ENCODE measurements at places on chromosomes 2 and 18.
A peak's percentile ranks its signal among the peaks of the same experiment; 100 is the strongest.

- DNase-seq = no peak
These were observed 12.7 kb downstream of the KCTD1 start for GRCh38 chr18:26535630-26536029.

DNA sequence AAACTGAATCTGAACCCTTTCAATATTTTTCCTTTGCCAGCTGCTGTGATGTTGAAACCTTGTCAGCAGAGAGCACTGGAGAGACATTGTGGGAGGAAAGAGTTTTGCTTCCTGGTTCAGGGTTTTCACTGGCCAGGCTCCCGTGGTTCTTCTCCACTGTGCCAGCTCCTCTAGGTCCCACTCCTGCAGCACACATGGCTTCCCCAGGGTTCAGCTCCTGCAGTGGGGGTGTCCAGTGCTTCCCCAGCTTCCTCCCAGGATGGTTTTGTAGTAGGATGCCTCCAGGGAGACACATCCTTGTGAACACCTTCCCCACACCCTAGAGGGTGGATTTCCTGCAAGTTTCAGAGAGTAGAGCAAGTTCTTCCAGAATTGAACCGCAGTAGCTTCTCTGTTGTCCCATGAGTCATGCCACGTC lies 24.0 kb upstream of the SULT1C3 start:
- no peak for DNase-seq

DNA sequence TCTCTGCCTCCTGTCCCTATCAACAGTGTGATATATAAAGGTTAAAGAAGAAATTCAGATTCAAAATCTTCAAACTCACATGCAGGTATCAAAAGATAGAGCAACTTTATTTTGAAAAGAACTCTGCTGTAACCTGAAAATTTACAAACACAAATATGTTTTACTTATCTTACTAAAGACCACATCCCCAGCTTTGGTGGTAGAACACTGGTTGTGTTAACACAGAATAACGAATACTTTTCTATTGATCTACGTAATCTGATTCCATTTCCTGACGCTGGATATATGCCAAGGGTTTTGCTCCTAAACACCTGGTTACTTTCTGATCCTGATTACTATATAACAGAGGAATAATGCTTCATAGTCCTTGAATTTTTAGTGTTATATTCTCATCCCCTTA lies 23.1 kb upstream of the SLC39A10 start:
- DNase-seq = no peak

- no peak for DNase-seq
These were observed 62.4 kb downstream of the WDPCP start for GRCh38 chr2:63525905-63526304.

GRCh38 chr18:45845410-45845809 lies 19.9 kb downstream of the SIGLEC15 start:
- DNase-seq = no peak

- no peak for DNase-seq
These were observed 1.8 kb downstream of the TMEM131 start for GRCh38 chr2:97993926-97994325.

DNA sequence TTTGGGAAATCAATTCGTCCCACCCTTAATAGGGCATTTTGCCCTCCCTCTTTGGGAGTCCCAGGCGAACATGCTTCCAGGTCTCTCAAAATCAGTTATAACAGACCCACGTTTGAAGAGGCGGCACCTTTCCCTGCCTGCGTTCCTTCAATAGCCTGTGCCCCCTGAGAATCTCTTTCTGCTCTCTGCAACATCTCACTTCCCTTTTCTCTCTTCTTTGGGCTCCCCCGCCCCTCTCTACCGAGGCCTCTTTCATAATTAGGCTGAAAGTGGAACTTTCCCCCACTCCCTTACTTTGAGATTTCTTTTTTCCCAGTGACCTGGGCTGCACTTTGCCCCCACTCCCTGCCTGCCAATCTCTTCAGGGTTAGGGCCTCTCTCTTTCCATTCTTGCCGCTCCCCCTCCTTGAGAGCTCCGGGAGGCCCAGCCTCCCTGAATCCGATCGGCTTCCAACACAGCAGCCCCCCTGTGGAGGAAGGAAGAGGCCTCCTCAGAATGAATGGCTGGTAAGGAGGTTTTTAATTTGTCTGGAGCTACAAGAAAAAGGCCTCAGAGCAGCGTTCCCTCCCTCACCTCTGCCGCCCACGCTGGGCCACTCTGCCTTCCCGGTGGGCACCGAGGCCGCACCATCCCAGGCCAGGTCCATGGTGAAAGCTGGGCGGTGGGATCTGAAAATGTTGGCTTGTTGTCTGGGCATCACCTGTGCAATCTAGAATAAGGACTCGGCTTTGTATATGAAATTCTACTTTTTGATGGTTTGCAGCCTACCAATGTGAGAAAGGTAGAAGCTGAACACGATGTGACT lies 162.6 kb upstream of the SIX3 start:
- no peak for DNase-seq

- no peak for DNase-seq
These were observed 57.5 kb downstream of the HS1BP3 start for GRCh38 chr2:20593072-20594034.

- DNase-seq = peak; percentile 75
These were observed at the start of gene TANC1 for GRCh38 chr2:158968396-158969161. TSS of gene TANC1 (plus strand) at chr2:158968640. CDS start at chr2:159065911, 97,271 bp downstream.

GRCh38 chr2:47984041-47984440 lies 77.7 kb upstream of the FBXO11 start:
- no peak for DNase-seq

GRCh38 chr2:11764920-11765319 lies 18.5 kb downstream of the LPIN1 start:
- no peak for DNase-seq

DNA sequence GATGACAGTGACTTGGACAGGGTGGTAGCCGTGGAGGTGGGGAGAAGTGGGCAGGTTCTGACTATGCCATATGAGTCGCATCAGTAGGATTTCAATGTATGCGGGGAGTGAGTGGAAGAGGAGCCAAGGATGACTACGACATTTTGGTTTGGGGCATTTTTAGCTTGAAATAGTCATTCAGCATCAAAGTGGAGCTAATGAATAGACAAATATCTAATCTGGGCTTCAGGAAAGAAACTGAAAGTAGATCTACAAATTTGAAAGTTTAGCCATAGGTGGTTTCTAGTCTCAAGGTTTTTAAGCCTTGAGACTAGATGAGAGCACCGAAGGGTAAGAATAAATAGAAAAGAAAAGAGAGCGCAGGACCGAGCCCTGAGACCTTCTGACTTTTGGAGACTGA lies 58.3 kb downstream of the FEZ2 start:
- no peak for DNase-seq

GRCh38 chr2:25606892-25607291 lies 66.5 kb downstream of the DTNB start:
- no peak for DNase-seq

GRCh38 chr2:240555541-240556250 lies 2.1 kb downstream of the ANKMY1 start:
- no peak for DNase-seq

GRCh38 chr2:67984600-67984999 lies 78.2 kb downstream of the C1D start:
- no peak for DNase-seq

DNA sequence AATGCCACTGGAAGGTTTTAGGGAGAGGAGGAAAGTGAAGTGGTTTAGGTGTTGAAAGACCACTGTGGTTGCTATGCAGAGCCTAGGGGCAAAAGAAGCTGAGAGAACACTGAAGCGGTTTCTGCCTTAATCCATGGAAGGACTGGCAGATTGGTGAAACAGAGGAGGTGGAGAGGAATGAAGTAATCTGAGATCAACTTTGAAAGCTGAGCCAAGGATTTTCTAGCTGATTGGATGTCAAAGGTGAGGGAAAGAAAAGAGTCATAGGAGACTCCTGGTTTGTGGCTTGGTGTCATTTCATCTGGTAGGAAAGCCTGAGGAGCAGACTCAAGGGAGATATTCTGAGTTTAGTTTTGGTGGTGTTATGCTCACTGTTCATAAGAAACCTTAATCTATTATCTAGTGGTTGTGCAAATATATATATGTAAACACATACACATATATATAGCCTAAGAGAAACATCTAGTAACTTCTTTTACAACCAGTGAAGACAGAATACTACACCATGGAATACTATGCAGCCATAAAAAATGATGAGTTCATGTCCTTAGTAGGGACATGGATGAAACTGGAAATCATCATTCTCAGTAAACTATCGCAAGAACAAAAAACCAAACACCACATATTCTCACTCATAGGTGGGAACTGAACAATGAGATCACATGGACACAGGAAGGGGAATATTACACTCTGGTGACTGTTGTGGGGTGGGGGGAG lies 134.1 kb upstream of the CREB1 start:
- DNase-seq = no peak

GRCh38 chr2:55811048-55811447 lies 112.5 kb downstream of the EFEMP1 start:
- DNase-seq = no peak

- no peak for DNase-seq
These were observed 57.8 kb upstream of the SPP2 start for GRCh38 chr2:233992513-233993217.

DNA sequence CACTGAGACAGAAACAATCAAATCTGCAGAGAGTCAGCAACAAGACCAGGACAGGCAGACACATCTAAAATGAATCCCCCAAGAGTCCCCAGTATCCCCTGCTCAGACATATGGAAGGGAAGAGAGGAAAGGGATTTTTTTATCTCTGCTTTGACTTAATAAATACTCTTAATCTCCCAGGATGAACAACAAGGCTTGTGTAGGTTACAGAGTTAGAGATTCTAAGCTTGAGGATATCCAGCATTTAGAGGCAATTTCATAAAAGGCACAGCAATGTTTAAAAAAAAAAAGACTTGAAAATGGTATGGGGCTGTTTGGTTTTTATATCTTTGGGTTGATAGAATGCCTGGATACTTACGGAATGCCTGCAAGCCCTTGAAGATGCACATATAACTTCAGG lies 199.9 kb downstream of the ARL4C start:
- no peak for DNase-seq

GRCh38 chr2:225531559-225531958 lies 132.0 kb downstream of the NYAP2 start:
- no peak for DNase-seq

DNA sequence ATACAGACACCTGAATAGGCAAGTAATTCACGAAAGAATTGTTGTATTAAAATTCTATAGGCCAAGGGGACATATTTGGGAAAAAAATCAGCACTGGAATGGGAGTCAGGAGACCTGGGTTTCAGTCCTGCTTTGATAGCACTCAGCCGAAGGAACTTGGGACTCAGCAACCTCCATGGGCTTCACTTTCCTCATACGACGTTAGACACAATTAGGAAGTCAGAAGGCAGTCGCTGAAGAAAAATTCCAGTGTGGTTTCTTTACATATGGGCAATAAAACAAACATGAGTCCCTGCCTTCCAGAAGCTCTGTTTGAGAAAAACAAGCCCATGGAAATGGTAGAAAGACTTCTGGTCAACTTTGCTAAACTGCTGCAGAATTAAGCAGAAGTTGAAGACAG lies 15.1 kb upstream of the CYRIA start:
- DNase-seq = no peak

- no peak for DNase-seq
These were observed 94.3 kb downstream of the HDAC4 start for GRCh38 chr2:239306274-239307220.

GRCh38 chr2:127874378-127875269 lies 11.1 kb downstream of the AMMECR1L start:
- DNase-seq = peak; percentile 19

- DNase-seq = no peak
These were observed 172.0 kb downstream of the MC4R start for GRCh38 chr18:60200558-60200957.

- DNase-seq = no peak
These were observed 172.0 kb downstream of the SRBD1 start for GRCh38 chr2:45438872-45439665.

GRCh38 chr2:127961729-127962128 lies 66.1 kb downstream of the SAP130 start:
- DNase-seq = no peak

DNA sequence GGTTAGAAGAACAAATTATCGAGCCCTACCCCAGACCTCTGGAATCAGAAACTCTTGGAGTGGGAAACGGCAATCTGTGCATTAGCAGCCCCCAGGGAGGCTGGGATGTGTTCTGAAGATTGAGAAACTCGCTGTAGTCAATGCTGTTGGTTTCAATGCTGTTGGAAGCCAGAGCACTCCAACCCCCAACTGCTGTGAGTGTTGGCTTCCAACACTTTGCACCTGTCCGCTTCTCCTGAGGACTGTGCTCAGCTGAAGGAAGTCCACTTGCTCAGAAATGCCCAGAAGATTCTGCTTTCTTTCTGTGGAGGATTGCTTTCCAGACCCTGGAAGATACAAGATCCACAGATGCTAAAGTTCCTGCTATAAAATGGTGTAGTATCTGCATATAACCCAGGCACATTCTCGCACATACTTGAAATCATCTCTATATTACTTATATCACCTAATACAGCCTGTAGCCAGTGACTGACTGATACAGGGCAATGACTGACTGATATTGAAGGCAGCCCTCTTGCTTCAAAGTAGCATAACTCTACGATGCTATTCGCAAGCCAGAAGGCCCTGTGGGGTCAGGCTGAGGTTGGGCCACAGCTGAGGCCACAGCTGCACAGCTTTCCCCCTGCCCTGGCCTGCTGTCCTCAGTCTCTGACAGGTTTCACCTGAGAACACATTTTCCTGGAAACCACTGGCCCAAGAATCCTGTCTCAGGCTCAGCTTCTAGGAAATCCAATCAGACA lies 757.7 kb upstream of the ID2 start:
- DNase-seq = no peak

GRCh38 chr2:83112858-83113257 lies 1346.2 kb downstream of the SUCLG1 start:
- DNase-seq = no peak

DNA sequence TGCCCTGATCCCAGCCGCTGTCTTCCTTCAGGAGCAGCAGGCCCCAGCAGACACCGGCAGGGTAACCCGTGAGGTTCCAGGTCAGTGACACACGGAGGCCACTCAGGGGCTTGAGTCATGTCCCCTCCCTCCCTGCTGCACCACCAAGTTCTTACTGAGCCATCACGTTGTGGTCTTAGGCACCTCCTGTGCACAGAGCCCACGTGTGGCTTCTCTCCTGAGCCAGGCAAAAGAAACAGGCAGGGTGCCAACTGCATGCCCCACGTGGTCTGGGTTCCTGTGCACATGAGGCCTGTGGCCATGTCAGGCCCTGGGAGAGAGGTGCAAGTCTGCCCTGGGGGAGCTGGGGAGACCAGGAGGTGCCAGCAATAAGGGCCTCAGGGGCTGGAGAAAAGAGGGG lies 264.8 kb downstream of the KLHL29 start:
- DNase-seq = peak; percentile 17
